BJ (cell line): ENCODE measurements at places on chromosomes 7 and 10. TPM values are rescaled to one million over a fixed set of nuclear protein-coding genes. Genes with fewer than 3 reads are reported as not detected.

GRCh38 chr10:116287906-116288501 lies 15.0 kb upstream of the GFRA1 start:
- no peak for DNase-seq

DNA sequence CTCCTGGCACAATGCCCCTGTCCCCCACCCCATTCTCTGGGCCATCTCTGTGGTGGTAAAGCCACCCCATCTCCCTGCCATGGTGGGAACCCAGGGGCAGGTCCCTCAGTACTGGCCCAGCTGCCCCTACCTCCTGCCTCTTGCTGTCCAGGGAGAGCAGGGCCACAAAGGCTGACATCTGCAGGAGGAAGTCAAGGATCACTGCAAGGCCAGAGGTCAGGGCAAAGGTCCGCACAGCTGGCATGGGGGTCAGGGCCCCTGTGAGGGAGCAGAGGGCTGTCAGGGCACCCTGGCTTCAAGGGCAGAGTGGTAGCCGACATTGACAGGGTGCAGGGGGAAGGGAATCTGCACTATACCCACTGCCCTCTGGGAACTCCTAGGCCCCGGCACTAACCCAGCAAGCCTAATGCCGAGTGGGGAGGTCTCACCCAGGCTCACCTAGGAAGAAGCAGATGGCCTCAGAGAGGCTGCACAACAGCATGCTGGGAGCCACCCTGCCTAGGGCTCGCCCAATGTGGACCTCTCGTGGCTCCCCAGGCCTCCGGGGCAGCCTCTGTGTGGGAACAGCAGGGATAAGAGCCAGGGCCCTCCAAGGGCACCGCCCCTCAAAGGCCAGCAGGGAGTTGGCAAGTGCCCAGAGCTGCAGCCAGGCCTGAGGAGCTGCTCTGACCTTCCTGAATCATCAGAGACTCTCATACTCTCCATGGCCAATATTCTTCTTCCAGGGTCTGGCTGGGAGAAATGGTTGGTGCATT lies 7.7 kb downstream of the NPC1L1 start:
- DNase-seq = no peak

A1CF gene
- polyA plus RNA-seq = not detected in 2 replicates

EIF4H gene
- 385 and 393 TPM in 2 replicates for polyA plus RNA-seq

CFAP70 gene
- polyA plus RNA-seq = 0.37 and 0.69 TPM in 2 replicates

DNA sequence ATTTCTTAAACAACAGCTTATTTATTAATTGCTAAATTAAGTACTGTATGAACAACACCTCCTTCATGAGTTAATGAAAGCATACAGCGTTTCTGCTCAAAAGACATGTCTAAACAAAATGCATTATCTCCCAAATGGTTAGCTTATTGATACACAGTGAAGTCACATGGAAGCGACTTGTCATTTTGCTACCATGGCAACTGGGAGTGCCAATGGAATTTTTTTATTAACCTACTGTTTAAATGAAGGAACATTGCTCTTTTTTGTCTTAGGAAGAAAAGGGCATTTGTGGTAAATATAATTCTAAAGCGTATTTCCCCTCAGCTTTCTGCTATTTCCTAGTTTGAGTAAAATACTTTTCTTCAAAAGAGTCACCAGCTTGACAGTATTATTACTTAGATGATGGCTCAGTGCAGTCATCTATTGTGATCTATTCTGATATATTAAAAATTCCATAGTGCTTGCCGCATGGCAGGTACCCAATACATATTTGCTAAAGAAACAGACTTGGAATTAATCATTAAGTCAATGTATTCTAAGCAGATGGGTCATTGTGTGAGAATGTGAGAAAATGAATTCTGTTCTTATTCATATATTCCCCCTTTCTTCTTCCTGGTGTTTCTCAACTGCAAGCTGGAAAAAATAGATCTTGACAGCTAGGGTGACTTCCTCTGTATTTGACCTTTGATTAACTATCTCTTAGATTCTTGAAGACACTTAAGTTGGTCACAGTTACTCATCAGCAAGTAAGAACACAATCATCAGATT lies 818.3 kb downstream of the MAGI2 start:
- no peak for DNase-seq

DNA sequence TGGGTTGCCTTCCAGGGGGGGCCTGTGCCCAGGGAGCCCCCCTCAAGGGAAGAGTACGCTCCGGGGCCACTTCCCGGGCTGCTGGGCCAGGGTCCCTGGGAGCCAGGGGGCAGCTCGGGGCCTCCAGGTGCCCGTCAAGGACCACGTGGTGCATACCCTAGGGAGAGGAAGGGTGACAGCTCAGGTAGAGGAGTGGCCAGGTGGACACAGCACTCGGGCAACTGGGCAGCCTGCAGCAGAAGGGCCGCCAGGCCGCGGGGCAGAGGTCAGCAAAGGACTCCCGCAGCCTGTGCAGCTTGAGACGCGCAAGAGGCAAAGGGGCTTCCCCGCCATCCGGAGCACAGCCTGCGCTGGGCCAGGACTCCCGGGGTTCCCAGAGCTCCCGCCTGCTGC lies 26.4 kb downstream of the AP5Z1 start:
- no peak for DNase-seq

DNA sequence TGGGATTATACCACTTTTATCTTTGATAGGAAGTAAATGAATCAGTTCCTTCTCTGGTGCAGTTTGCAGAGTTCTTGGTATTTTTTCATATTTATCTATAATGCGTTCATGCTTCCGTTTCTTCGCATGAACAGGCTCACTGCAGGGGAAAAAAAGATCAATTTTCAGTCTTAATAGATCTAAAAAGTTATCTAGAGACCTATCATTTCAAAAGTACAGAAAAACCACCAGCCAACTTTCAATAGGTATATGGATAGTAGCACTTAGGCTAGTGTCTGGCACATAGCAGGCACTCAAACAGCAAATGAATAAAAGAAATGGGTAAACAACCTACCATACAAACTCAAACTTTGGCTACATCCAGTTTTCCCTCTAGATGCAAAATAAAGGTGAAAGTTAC lies 5.5 kb downstream of the NOC3L start:
- no peak for DNase-seq

PPP3CB gene
- polyA plus RNA-seq = 11.7 and 18.6 TPM in 2 replicates

TMEM140 gene
- polyA plus RNA-seq = 4.1 and 5.5 TPM in 2 replicates

CELF2 gene
- 7.6 and 8.8 TPM in 2 replicates for polyA plus RNA-seq

- DNase-seq = no peak
These were observed 169.3 kb downstream of the AMPH start for GRCh38 chr7:38461887-38462286.

DNA sequence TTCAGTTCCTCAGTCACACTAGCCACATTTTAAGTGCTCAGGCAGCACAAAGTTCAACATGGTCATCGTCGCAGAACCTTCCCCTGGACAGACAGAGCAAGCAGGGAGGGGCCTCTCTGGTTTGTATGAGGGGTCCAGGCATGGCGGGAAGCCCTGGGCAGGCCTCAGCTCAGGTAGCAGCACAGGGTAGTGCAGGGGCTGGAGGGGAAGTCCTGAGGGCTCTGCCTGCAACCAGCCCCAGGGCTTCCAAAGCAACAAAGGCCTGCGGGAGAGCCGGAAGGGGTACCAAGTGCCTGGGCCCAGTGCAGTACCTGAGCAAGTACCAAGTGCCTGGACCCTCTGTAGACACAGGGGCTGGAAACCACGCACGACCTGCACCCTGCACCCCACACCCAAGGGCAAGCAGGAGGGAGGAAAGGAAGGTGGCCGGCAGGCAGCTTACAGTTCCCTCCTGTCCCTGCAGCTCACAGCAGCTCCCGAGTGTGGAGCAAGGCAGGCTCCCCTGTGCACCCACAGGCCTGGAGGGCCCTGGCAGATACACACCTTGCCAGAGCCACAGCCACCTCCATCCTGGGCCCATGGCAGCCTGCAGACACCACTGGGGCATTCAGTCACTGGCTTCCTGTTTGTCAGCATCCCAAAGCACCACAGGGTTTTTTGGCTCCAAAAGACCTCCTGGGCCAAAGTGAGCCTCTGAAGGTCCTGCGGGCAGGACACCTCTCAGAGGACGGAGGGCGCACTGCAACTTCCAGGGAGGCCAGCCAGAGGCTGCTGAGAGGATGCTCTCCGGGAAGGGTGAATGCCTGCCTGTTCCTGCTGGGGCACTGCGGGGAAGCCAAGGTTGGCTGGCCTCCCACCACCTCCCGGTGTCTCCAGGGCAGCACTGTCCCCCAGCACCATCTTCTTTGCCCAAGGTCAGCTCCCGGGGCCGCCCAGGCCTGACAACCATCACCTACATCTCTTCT lies 6.5 kb upstream of the RET start:
- no peak for DNase-seq

DNA sequence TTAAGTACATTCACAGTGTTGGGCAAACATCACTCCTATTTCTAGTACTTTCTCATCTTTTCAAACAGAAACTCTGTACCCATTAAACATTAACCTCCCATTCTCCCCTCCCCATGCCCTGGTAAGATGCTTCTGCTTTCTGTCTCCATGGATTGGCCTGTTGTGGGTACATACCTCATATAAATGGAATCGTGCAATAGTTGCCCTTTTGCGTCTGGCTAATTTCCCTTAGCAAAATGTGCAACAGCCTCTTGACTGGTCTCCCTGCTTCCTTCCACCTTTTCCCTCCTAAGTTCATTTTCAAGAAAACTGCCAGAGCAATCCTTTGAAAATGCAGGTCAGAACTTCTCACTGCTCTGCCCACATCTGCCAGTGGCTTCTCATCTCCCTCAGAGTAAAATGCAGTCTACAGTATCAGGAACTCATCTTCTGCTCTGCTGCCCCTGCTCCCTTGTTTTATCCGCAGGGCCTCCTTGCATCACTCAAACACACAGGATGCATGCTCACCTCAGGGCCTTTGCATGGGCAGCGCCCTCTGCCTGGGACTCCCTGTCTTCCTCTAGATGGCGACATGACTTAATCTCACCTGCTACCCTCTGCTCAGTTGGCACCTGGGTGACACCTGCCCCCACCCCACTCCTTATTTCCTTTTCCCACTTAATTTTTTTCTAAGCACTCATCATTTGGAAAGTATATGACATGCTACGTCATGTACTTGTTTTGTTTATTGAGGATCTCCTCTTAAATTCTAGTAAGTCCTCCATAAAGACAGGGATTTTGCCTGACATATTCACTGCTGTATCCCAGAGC lies 44.3 kb upstream of the ECHDC3 start:
- no peak for DNase-seq

GIMAP7 gene
- not detected in 2 replicates for polyA plus RNA-seq

CRYGN gene
- polyA plus RNA-seq = 0.07 and 0.10 TPM in 2 replicates

- no peak for DNase-seq
These were observed 143.6 kb upstream of the KIF5B start for GRCh38 chr10:32199714-32200394.
